ENCODE measurements at places on chromosomes 5 and 9.

- no peak for DNase-seq
These were observed 235.9 kb upstream of the CDH6 start for GRCh38 chr5:30957591-30957990.

GRCh38 chr9:131697097-131697496, 42.8 kb downstream of the RAPGEF1 start:
- no peak for DNase-seq

GRCh38 chr9:98576354-98576753, 132.4 kb downstream of the GABBR2 start:
- DNase-seq = no peak

DNA sequence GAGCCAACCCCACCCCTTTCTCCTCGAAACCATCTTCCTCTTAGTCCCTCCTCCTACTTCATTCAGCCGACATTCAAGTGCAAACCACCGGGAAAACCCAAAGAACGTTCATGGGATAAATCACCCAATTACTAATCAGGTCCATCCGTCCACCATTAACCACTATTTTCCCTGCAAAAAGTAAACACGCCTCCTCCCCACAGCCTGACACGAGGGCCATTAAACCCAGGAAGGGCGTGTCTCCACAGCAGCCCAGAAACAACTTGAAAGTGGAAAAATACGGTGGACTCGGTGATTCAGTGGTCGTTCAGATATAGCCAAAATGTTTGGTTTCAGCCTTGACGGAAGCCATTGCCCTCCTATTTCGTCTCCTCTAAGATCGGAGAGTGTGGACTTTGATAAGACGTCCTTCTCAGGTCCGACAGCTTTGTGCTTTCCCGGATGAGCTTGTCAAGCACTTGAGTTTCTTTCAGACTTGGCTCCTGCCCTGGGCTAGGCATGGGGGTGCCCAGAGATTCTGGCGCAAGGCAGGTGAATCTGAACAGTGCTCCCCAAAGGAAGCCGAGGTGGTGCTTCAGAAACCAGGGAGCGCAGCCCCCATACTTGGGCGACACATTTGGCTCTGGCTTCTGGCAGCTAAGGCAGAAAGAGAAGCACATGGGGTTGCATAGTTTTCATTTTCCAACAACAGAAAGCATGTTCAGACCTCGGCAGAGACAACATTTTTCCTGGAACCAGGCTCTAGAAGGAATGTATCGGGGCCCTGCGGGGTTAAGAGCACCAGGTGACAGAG, 56.6 kb downstream of the SMIM23 start:
- DNase-seq = no peak

- DNase-seq = no peak
These were observed 2.0 kb upstream of the MEIKIN start for GRCh38 chr5:131947445-131947844.

DNA sequence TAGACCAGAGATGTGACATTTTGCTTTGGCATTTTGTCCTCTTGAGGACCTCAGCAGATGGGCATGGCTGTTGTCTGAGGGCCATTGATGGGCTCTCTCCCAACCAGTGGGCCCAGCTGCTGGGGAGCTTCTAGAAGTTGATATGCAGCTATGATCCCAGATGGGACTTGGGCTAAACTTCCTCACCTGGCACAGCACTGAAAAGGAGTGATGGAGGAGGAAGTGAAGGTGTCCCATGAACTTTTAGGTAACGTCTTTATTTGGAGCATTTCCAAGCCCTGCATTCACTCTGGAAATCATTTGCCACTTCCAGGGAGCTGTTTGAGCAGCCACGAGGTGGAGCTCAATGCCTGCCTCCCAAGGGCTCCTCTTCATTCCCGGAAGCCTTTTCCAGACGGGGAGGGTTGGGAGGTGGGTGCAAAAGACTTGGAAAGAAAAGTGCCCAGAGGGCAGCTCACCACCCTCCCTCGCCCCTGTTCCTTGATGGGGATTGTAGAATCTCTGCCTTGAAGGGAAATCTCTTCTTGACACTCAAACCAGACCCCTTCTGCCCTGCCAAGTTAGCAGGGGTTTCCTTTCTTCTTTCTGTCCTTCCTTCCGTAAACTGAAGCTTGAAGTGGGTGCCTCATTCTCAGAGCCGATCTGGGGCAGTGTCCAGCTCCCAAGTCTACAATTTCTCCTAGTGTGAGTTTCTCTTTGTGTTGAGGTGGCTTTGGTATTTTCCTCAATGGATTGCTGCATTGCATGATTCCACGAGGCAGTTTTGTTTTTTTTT, 18.1 kb upstream of the NEUROG1 start:
- no peak for DNase-seq
